ENCODE measurements at places on chromosomes 12 and 14.

GRCh38 chr12:75820848-75821578, 210.6 kb downstream of the PHLDA1 start:
- DNase-seq, result no peak

GRCh38 chr14:30779210-30779609, 95.1 kb upstream of the COCH start:
- no peak for DNase-seq

GRCh38 chr12:128857133-128857763, 4.0 kb downstream of the GLT1D1 start:
- DNase-seq, result no peak

DNA sequence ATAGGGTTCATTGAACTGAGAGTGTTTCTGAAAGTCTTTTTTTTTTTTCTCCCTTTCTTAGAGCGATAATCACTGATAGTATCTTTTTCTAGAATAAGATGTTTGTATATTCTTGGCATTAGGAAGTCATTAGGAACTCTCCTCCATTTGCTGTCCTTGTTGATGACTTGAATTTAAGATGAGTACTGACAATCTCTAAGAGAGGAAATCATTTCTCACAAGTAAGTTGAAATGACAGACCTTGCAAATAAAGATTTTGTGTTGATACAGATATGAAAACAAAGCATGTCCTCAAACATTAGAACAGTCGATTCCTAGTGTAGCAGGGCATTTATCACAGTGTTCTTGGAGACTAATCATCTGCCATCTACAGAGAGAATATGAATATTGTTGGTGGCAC, 458.4 kb upstream of the SYT1 start:
- no peak for DNase-seq

DNA sequence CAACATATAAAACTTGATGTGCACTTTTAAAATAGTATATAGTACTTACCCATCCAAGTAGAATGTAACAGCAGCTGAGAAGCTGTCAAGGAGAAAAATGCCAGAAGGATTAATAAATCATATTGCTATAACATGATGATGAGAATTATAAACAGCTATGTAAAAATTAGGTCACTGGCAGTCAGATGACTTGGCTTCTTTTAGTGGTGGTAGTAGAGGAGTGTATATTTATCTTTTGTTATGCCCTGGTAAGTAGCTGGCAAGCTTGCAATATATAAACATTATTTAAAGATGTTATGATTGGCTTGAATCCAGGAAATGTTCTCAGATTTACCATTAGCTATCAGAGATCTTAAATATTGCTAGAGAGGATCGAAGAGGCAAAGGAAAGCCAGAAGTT, 471.0 kb upstream of the MGAT4C start:
- no peak for DNase-seq

DNA sequence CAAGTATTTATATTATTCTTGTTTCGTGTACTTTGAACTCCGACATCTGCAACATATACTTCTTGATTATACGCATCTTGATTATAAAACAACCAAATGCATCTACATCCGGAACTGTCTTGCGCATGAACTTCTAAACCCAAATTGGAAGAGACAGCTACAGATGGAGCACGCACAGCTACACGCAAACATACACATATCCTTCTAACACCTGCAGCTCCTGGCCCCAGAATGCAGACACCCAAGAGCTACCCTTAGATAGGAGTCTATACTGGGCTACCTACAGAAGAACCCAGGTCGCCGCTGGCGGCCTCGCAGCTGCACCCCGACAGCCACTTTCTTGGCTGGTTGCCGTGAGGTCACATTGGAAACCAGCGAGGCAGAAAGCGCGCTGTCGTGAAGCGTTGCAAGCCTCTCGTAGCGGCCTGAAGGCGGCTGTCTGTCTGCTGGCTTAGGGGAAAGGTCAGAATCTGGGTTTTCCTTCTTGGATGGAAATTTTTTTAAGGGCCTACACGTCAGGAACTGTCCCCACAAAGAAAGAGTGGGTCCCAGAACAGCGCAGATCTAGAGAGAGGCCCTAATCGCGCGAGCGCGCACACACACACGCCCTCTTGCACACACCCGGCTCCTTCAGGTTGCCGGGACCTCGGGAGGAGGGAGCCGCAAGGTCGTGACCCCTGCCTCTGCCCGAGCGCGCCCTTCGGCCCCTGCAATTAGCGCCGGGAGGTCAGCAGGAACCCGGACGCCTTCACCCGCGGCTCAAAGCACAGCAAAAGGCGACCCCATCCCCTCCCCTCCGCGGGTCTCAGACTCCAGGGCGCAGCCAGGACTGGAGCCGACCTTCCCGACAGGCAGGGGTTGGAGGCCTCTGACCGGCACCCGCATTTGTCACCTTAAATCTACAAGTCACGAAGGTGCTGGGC, 17.0 kb downstream of the TBX3 start:
- no peak for DNase-seq

- peak; percentile 77 for DNase-seq
Measured at GRCh38 chr14:68788996-68789820, 3.7 kb downstream of the ZFP36L1 start.

GRCh38 chr12:98421316-98421715, 94.1 kb upstream of the TMPO start:
- DNase-seq, result no peak

- no peak for DNase-seq
Measured at GRCh38 chr14:102517392-102518062, 8.0 kb upstream of the ANKRD9 start.

DNA sequence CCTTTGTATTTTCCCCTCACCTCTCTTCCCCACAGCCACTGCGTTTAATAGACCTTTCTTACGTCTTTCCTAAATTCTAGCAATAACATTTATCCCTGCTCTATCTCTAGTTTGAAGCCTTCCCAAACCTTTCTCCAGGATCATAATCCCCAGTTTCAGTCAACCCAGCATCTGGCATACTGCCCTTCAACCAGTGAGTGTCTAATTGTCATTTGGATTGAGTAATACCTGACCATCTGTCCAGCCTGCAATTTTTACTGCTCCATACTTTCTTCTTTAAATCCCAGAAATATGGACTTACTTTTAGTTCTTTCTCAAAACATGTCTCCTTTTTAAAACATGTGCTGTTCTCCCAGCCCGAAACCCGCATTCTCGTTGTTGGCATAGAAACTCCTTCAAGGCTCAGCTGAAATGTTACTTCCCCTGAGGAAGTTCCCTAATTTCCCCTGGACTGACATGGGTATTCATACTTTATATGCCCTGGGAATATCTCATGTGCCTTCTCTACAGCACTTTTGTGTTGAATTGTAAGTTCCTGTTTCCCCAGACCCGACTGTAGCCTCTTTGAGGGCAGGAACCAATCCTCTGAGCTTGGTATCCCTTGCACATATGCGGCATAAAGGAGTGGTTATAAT, 65.1 kb upstream of the ETV6 start:
- DNase-seq, result no peak

DNA sequence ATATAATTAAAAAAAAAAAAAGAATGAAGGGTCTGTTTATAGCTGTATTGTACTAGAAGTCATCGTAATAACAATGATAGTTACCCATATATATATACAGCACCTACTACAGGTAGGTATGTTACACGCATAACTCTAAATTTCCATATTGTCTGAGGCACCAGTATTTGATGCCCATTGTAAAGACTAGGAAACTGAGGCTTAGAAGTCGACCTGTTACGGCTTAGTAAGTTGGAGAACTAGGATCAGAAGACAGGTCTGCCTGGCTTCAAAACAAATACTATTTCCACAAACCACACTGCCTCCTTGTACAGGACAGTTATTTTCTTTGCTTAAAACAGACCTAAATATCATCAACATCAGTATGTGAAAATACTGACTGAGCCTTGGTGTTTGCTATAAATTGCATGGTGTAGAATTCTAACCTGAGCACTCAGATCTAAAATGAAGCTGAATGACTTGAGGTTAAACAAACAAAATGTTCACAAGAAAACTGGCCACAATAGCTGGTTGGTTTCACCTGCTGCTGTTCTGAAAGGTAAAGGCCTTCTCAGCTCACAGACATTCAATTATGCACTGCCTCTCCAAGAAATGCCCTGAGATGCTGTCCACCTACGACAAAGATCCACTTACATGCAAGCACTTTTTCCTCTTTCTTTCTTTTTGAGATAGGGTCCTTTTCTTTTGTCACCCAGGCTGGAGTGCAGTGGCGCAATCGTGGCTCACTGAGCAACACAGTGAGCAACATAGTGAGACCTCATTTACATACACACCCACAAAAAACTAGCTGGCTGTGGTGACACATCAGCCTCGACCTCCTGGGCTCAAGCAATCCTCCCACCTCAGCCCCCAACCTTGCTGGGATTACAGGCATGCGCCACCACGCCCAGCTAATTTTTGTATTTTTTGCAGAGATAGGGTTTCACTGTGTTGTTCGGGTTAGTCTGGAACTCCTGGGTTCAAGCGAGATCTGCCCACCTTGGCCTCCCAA, 35.7 kb downstream of the SSH1 start:
- peak; percentile 75 for DNase-seq

- no peak for DNase-seq
Measured at GRCh38 chr14:90393966-90394365, 2.9 kb upstream of the CALM1 start.

DNA sequence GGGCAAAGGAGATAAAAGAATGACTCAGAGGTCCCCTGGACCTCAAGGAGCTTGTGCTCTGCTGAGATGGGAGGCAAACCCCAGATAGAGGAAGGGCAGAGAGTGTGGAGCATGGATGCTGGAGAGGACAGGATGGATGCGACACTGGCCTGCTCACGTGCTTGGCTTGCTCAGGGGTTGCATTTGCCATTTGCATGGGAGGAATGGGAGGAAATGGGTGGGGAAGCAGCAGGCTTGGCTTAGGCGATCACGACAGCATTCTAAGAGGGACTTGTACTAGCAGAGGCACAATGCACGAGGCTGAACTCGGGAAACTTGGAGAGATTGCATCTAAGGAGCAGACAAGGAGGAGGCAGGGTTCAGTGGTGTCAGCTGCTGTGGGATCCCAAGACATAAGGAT, 19.8 kb downstream of the CD9 start:
- DNase-seq, result no peak

- DNase-seq, result no peak
Measured at GRCh38 chr12:107395817-107396216, 289.8 kb upstream of the PWP1 start.

- DNase-seq, result no peak
Measured at GRCh38 chr12:5478081-5478706, 46.3 kb downstream of the NTF3 start.

DNA sequence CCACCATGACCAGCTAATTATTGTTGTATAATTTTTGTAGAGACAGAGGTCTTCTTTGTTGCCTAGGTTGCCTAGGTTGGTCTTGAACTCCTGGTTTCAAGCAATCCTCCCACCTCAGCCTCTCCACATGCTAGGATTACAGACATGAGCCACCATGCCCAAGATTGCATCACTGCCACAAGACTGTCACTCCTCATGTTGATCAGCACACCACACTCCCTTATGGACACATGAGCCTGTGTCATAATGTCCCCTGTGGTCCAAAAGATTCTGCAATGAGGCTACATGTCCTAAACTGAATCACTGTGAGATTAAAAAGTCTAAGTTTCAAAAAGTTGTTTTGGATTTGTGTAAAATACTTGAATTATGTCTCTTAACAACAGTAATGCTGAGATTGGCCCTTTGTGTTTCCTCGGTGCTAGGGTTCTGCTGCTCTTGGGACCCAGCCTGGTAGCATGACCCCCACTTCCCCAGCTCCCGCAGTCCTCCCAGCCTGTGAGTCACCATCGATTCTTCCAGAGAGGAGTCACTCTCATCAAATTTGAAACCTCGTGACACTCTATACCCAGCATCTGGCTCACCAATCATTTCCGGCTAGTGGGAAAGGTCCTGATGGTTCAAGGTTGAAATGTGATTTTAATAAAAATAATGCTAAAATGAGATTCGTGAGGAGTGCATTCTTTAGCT, 890.9 kb downstream of the VRK1 start:
- DNase-seq, result no peak

DNA sequence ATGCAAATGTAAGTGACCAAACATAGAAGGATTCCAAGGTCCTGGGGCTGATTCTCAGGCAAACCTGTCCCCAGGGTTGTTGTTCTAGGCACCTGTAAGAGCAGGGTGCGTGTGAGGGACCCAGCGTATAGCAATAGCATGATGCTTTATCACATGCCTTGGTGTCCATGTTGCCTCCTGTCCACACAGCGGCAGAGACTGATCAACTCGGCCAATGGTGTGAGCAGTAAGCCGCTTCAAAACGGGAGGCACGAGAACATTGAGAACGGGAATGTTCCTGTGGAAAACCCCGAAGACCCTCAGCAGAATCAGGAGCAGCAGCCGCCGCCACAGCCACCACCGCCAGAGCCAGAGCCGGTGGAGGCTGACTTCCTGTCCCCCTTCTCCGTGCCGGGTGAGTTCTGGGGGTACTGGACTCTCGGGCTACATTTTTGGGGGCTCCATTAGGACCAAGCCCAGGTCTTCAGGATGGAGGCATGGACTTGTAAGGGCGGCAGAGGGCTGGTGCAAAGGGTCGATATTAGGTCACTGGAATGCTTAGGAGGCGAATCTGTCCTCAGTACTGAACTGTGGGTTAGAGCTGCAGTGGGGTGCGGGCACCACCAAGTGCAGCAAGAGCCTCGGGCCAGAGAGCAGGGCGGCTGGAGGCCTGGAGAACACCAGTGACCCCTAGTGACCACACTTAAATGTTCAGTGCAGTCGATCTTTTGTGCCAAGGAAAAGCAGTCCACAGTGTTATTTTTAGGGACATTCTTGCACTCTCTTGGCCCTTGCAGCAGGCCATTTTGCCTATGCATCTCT, 57.2 kb upstream of the RIN3 start:
- DNase-seq, result peak; percentile 42

- no peak for DNase-seq
Measured at GRCh38 chr12:111442301-111443045, 36.8 kb downstream of the SH2B3 start.

- DNase-seq, result no peak
Measured at GRCh38 chr14:94015223-94015622, 10.9 kb upstream of the OTUB2 start.

DNA sequence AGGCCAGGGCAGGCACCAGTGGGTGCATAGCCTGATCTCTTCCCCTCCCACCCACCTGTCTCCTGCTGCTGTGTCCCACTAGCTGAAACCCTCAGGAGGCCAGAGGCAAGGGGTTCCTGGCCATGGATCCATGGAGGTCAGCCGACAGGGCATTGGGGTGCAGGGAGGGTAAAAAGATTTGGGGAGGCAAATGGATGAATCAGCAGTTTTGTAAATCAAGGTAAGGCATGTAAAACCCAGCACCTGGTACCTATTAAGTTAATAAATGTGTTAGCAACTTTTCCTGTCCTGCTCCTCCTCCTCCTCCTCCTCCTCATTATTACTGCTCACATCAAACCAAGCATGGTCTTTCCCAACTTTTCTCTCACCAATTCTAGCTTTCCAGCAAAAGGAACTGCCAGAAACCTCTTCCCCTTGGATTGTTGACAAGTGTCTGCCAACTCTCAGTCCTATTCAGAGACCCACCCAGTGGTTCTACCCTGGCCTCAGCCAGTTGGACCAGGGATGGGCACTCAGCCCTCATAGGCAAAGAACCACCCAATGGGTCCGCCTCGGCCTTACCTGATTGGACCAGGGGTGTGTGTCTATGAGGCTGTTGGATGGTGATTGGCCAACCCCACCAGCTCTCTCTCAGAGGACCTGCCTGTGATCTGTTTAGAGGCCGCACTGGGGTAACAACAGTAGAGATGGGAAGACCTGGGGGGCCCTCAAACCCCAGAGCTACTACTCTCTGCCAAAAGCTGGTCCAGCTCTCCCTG, 155.7 kb upstream of the GSC start:
- DNase-seq, result no peak

GRCh38 chr14:100902295-100903133, 1.0 kb downstream of the RTL1 start:
- no peak for DNase-seq
